ENCODE measurements at places on chromosomes 12 and 14.
A peak's percentile ranks its signal among the peaks of the same experiment; 100 is the strongest.

DNA sequence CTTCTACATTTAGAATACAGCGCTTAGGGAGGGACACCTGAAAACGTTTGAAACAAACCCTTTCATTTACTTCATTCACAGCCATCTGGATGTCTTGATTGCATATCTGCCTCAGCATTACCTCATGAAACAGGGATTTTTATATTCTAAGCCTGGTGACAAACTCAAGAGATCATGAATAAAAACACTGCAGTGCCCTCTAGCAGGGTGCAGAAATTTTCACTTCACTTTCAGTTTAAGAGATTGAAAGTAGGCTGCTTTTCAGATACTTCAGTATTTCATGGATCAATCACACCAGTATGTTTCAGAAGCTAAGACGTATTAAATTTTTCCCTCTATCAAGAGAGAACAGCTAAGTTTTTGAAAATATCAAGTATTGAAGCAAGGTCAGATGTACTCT lies 467.8 kb downstream of the MDGA2 start:
- no peak for DNase-seq

- no peak for DNase-seq
Observed at GRCh38 chr12:74563927-74564326, 26.3 kb downstream of the ATXN7L3B start.

DNA sequence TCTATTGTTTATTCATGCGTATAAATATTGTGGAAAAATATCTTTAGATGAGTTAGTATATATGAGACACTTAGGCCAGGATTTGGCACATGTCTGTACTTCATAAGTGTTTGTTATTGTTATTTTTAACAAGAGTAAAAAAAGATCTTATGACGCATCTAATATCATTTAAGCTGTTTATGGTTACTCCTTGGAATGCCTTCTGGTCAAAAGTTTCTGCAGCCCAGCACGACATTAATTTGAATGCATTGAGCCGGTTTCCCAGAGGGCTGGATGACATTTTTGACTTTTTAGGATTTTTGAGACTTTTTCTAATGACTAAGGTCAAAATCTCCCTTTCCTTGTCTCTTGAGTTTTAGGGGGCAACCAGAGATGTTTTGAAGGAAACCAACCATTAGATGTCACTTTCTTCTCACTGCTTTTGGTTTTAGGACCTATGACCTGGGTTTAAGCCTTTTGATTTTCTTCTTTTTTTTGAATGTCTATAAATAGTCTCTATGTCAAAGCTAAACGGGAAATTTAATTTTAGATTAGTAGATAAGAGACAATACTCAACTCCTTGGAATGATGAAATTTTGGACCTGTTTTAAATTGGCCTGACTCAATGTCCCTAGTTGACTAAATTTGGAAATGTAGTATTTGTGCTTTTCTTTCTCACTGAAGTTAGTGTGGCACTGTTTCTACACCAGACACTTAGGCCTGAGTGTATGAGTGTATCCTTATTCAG lies 215.5 kb downstream of the AEBP2 start:
- no peak for DNase-seq

- DNase-seq: no peak
Observed at GRCh38 chr14:68834816-68835215, 41.9 kb upstream of the ZFP36L1 start.

DNA sequence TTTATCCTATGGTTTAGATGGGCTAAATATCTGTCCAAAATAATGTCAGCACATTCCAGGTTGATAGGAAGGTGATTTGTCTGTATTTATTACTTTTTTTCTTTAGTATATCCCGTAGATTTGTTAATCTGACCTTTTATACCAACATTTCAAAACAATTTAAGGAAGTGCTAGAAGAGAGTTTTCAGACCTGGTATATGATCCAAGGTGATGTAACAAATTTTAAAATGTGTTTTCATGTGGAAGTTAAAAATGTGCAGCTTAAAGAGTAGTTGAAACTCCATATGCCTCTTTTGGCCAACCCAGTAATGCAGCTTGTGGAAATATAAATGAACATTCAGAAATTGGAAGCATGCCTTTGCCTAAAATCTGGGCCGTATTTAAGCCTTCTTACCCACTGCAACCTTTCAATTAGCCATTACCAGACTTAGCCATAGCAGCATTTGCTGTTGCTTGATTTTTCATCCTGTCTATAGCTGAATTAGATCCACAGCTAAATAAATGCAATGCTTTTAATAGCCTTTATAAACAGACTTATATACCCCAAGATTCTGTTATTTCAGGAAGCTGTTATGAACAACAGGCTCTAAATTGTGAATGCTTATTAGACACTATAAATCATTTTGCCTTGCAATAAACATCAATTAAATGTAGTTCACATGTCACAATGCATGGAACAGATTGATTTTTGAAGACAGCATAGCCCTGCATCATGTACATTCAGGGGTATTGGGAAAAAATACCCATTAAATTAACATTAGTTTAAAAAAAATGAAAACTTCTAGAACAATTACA lies 271.2 kb downstream of the PDZRN4 start:
- DNase-seq: no peak

GRCh38 chr12:57087010-57087690 lies 1.8 kb upstream of the NAB2 start:
- DNase-seq: peak; percentile 93

GRCh38 chr12:2239381-2239871 lies 186.6 kb downstream of the CACNA1C start:
- DNase-seq: no peak

DNA sequence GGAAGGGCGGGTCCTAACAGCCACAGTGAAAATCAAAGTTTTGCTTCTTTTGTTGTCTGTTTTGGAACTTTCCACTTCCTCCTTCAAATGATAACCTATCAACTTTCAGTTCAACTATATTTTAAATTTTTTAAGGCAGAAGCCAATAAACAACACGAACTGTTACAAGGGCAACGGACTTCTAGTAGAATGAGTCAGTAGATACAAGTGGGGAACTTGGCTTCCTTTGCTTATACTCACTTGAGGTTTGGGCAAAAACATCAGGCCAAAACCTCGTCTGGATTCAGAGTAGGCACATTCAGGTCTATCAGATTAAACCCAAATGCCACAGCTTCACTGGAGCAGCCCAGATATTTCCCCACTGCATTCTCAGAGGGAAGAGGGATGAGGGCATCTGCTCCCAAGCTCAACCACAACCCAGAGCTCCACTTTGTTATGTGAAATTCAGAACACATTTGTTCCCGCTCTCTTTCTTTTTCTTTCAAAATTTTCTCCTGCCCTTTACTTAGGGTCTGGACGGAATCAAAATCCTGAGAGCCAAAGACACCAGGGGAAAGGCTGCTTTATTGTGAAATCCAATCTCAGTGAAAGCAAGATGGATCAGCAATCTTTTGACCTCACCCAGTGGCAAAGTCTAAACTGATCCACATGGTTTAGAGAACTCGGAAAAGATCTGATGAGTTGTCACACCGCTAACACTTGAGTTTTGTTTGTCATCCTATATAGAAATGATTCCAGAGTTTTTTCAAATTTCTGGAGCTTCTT lies 152.5 kb upstream of the BTG1 start:
- DNase-seq: no peak

GRCh38 chr12:116525418-116526001 lies 33.7 kb upstream of the MAP1LC3B2 start:
- DNase-seq: no peak

DNA sequence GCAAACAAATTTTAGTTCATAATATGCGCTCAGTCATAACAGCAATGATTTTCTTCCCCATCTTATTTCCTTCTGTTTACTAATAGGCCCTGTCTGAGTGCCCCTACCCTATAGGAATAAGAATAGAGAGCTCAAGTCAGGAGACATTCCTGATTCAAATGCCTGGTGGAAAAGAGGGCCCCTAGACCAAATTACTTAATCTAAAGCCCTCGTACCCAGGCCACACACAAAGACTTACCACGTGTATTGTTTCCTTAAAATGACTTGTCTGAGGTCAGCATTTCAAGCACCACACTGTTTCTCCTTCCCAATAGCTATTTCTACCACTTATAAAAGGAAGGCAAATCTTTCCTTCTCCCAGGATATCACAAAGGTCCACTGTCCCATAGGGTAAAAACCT lies 314.9 kb upstream of the TMTC1 start:
- DNase-seq: no peak

GRCh38 chr12:29719381-29719780 lies 64.4 kb downstream of the TMTC1 start:
- no peak for DNase-seq

GRCh38 chr12:42705863-42706262 lies 116.3 kb upstream of the PRICKLE1 start:
- no peak for DNase-seq

- DNase-seq: no peak
Observed at GRCh38 chr12:9365296-9365695, 157.1 kb upstream of the PZP start.

GRCh38 chr14:75726321-75726720 lies 65.3 kb downstream of the TTLL5 start:
- no peak for DNase-seq

- DNase-seq: no peak
Observed at GRCh38 chr12:112577473-112578329, 159.0 kb downstream of the PTPN11 start.

DNA sequence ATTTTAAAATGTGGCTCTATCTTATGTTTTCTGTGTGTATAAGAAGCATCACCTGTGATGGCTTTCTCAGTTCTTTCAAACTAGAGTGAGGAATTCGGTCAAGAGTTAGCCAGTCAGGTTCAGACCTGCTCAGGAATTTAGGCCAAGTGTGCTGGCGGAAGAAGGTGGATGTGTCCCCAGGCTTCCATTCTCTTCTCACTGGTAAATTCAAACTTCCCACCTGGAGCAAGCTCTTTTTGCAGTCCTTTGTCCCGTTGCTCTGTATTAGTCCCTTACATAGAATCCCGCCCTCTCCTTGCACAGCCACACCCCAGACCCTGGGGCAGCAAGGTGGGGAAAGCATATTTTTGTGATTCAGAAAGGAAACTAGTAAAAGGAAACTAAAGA lies 124.7 kb upstream of the PWP1 start:
- DNase-seq: no peak

DNA sequence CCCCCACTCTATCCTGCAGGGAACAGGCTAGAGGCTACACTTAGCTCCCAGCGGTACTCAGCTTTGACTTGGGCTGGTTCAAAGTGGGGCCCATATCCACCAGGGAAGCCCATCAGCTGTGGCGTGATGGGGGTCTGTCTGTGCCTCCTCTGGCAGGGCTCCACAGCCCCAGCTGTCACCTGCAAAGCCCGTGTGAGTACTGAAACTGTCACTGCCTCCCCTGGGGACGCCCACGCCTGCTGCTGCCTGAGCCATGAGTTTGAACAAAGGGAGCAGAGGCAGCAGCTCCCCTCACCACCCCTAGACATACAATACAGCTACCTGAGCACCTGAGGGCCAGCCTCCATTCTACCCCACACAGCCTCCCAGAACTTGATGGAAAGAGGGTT lies 5.0 kb downstream of the REM2 start:
- DNase-seq: peak; percentile 27

- peak; percentile 38 for DNase-seq
Observed at GRCh38 chr12:13173012-13173932, 23.3 kb upstream of the EMP1 start.
